ENCODE measurements at places on chromosomes 2 and 18.

DNA sequence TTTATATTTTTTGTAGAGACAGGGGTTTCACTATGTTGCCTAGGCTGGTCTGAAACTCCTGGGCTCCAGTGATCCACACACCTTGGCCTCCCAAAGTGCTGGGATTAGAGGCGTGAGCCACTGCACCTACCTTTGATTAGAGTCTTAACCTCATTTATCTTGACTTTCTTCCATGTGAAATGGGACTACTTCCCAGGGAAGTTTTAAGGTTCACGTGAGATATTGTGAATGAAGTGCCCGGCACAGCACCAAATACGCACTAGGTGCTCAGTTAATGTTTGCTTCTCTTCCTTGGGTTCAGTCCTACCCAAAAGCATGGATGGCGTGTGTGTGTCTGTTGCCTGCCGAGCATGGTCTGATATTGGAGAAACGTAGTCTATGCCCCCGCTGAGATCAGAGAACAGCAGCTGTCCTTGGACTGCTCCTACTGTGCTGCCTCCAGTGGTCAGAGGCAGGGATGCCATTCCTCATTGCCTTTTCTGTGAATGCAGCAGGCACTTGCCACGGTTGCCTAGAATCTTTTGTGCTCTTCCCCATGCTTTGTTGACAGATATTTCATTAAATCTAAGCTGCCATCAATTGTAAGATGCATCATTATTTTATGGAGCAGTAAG, 12.3 kb upstream of the TFCP2L1 start:
- DNase-seq, result no peak

- no peak for DNase-seq
Measured at GRCh38 chr2:1553671-1554295, 140.5 kb downstream of the TPO start.

GRCh38 chr2:139162456-139162855, 382.3 kb upstream of the NXPH2 start:
- no peak for DNase-seq

DNA sequence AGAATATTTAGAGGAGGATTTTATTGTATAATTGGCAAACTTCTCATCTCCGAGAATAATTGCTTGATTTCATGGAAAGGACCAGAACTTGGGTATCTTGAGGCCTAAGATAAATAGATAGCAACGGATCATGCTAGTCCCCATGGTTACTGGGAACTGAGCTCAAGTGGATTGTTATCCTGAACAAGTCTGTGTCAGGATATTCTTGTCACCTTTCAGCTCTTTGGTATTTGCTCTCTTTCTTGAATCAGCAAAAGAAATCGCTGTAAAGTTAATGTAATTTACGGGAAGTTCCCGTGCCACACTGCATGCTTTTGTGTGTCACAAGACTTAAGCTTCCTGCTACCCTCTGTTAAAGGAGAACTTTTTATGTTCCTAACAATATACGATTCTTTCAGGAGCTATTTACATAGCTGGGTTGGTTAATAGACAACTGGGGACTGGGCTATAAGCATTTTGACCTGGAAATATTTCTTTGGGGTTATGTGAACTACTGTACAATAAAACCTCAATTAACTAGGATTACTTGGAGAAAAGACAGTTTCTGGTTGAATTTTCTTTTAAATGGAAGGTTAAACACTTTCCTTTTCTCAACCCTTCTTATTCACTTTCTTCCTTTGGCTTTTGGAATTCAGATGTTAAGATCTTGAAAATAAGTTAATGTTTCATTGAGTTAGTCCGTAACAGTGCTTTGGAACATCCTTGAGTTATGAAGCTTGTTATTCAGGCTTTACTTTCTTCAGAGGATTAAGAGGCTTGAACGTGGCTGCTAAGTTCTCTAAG, 151.2 kb downstream of the FMNL2 start:
- DNase-seq, result peak; percentile 73

DNA sequence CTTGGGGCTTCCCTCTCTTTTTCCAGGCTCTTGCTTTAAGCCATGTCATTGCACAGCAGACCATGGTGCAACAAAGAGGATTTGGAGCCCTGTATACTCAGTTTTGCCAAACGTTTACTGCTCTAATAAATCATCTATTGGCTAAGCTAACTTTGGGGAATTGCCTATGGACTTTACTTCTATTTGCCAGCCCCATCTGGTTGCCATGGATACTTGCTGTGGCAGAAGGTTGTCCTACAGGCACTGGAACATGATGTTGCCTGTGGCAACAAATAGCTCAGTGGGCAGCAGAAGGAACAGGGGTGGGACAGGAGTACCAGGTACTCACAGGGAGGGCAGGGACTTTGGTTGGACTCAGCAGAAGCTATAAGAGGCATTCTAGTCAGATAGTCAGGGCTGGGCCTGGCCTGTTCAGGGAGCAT, 129.7 kb downstream of the CCDC85A start:
- DNase-seq, result no peak

DNA sequence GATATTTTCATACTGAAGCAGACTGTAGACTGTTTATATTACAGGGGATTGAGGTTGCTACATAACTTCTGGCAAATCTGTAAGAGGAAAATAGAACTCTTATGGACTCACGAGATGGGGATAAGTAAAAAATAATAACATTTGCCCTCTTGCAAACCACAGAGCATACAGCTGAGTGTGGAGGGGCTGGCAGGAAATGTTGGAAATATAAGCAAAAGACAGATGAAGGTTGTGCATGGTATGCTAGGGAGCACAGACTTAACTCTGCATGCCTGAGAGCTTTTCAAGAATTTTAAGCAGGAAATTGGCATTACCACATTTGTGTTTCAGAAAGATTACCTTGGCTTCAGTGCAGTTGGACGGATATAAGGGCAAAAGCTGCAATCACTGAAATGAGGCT, 411.1 kb downstream of the RAD51AP2 start:
- DNase-seq, result no peak

DNA sequence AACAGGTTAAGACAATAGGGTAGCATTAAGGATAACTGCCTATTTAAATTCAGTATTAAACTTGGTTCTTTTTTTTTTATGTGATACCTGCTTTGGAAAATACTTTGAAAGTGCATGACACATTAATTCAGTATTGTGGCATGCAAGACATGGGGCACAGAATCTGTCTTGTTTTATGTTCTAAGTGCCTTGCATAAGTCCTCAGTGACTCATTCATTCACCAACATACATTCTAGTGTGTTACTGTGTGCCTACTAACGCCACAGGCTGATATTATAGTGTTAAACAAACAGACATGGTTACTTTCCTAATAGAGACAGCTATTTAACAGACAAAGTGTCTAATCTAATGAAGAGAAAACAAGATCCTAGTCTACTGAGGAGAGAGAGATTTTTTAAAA, 91.7 kb downstream of the GCA start:
- no peak for DNase-seq

DNA sequence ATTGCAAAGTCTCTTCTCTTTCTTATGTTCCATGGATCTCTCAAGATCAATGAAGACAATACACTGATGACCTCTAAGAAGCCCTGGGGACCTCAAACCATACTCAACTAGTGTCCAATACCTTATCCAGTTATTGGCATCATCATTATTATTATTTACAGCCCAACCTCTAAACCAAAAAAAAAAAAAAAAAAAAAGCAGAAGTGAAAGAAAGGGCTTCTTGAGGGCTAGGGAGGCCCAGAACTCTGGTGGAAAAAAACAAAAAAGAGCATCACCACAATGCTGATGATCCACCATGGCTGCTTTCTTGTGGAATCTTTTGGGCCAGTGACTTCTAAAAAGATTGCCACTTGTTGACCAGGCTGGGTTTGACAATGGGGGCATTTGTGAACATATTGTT, 324.9 kb downstream of the LPIN1 start:
- peak; percentile 23 for DNase-seq

DNA sequence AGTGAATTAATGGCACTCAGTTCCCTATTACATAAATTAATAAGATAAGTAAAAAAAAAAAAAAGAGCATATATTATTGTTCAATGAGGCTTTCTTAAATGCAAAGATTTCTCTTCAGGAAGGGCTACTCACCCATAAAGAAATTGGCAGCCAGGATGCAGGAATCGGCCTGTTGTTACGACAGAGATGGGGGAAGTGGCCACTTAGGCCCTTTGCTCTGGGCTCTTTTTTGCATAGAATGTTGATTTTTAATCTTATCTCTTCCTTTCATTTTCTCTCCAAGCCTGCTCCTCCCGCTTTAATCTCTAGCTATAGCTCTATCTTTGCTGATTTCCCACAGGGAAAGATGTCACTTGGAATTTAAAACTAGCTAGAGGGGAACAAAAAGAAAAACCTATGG, 391.8 kb upstream of the CRIM1 start:
- no peak for DNase-seq

- no peak for DNase-seq
Measured at GRCh38 chr2:172248785-172249187, 146.1 kb upstream of the DLX2 start.

DNA sequence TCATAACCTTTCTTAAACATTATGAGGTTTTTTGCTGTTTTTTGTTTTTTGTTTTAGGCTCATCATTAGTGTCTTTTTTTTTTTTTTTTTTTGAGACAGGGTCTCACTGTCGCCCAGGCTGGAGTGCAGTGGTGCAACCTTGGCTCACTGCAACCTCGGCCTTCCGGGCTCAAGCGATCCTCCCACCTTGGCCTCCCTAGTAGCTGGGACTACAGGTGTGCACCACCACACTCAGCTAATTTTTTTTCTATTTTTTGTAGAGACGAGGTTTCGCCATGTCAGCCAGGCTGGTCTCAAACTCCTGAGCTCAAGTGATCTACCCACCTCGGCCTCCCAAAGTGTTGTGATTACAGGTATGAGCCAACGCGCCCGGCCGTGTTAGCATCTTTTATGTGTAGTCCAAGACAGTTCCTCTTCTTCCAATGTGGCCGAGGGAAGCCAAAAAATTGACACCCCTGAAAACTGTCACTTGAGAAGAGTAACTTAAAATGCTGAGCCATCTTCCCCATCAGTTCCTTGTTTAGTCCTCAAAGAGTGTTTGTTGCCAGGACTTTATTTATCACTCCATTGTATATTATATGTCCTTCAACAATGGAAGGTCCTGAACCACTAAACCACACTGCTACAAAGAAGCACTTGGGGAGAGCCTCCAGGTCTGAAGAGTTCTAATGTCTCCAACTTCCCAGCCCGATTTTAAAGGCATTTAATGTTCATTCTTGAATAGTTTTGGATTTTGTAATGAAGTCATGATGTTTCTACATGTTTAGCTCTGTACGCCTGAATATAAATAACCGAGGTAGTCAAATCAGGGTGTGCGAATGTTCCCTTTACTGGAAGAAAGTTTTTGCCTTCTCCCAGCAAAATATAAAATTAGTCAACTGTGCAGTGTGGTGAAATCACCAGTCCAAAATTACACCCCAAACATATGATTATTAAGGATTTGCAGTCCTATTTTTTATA, 26.4 kb downstream of the ZNF516 start:
- peak; percentile 27 for DNase-seq

DNA sequence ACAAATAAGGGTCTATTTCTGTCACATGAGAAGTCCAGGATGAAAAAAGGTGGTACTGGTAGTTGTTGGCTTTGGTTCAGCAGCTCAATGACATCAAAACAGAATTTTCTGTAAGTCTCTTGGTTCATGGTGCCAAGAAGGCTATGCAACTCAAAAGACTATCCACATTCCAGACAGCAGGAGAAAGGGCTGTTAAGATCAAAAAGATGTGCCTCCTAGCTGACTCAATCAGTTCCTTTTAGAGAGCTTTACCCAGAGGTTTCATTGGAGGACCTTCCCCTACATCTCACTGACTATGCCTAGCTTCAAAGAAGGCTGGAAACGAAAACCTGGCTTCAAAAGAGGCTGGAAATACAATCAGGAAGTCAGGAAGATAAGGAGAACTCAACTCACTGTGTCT, 98.0 kb downstream of the DYM start:
- no peak for DNase-seq

- no peak for DNase-seq
Measured at GRCh38 chr2:181070119-181070835, 89.9 kb downstream of the UBE2E3 start.

- no peak for DNase-seq
Measured at GRCh38 chr2:240460781-240461431, 25.4 kb downstream of the GPC1 start.

DNA sequence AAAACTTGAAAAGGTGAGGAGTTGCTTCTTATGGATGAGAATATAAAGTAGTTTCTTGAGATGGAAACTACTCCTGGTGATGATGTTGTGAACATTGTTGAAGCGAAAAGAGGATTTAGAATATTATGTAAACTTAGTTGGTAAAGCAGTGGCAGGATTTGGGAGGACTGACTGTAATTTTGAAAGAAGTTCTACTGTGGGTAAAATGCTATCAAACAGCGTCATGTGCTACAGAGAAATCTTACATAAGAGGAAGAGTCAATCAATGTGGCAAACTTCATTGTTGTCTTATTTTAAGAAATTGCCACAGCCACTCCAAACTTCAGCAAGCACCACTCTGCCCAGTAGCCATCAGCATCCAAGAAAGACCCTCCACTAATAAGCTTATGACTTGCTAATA, 112.9 kb upstream of the ZEB2 start:
- peak; percentile 45 for DNase-seq

DNA sequence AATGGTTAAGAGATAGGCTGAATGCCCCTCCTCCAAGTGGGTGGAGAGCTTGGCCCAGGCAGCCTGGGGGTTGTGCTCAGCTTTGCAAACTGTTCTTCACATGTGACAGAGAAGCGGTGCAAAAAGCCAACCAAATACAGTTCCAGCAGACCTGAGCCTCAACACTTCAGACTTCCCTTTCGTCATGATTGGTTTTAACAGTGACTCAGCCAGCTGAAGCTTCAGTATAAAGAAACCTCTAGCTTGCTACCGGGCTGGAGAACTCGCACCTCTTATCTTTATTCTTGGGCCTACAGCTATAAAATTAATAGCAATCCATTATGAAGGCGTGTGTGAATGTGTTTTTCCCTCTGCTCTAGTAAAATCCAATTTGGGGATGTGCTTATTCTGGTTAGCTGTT, 20.0 kb downstream of the SETBP1 start:
- DNase-seq, result no peak

DNA sequence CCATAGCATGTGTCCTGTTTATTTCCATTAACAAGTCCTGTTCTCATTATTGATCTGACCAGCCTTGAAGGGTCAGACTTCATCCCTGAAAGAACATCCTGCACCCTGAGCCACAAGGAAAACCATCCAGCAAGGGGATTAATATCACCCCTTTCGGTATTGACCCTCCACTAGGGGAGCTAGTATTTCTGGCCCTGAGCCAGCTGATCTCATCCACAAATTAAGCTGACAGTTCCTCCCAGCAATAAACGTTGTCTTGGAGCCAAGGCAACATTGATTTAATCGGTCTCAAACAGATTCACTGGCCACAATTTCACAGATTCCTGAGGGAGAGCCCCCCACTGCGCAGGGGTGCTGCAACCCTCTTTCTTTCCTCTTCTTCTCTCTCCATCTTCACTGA, 353.1 kb upstream of the FANCL start:
- no peak for DNase-seq

DNA sequence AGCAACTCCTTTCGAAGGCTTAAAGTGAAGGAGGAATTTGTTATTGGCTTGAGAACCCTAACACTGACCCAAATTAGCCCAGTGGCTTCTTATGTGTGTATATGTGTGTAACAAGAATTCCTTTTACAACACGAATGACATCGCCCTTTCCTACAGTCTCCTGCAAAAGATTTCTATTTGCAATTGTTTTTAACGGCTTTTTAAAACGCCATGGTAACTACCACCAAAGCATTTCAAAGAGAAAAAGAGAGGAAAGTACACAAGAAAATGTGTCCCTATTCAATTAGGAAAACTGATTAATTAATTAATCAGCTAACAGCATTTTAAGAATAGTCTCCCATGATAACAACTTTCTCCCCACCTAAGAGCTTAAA, 58.1 kb downstream of the PAX3 start:
- DNase-seq, result no peak

- DNase-seq, result no peak
Measured at GRCh38 chr2:200584639-200585038, 1.2 kb upstream of the AOX1 start.
